NCI-H524 (cell line): ENCODE measurements at places on chromosomes 2 and 18.

DNA sequence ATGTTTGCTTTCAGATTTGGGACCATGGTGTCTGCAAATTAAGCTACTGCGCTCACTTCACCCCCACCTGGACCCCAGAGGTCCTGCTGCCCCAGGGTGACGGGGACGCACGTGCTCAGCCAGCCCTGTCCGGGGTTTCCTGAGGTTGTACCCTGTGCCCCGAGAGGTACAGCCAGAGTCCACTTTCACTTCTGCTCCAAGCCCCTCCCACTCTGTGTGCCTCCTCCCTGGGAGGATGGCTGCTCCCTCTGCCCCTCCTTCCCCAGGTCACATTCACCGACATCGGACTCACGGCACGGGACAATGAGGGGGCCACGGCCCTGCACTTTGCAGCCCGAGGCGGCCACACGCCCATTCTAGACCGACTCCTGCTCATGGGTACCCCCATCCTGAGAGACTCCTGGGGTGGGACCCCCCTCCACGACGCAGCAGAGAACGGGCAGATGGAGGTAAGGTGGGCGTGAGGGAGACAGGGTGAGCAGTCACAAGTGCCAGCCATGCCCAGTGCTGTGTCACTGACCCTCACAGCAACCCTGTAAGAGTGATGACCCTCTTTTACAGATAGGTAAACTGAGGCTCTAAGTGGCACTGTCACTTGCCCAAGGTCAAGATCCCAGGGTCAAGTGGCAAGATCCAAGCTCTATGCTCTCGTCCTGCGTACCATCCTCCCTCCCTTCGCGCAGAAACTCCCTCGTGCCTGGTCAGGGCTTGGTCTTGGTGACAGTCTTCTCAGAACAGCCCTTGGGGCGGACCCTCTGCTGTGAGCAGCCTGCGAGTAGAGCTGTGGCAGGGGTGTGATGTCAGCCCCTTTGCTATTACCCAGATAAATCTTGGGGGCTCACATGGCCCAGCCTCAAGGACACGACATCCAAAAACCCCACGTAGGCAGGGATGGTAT lies 7.6 kb downstream of the ESPNL start:
- no peak for DNase-seq

DNA sequence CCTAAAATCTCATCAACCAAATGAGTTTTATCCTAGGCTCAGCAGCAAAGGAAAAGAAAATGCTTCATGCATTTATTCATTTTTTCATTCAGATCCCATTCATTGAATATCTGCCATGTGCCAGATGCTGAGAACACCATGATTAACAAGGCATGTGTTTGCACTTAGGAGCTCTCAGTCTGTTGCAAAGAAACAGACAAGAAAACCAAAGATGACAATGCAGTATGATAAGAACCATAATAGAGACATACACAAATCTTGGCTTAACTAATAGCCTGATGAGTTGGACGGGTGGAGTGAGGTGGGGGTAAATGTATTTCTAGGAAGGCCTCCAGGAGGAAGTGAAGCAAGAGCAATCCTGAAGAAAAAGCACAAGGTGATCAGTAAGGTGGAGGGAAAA lies 177.8 kb upstream of the SCN7A start:
- no peak for DNase-seq

DNA sequence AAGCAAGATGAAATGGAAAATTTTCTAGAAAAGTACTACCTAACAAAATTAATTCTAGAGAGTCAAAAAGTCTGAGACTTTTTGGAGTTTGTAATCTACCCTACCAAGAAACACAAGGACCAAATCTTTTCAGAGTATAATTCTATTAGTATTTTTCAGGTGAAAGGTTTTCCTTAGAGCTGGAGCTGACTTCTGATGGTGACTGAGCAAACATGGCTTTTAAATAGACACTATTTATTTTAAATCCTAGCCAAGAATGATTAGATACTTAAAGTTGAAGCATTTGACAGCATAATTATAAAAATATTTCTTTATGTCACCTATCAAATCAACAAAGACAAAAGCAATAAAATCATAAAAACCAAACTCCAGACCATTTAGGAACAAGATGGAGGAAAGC lies 26.6 kb downstream of the ZC3H6 start:
- DNase-seq = no peak

GRCh38 chr2:85215448-85216401 lies 82.5 kb downstream of the TCF7L1 start:
- DNase-seq = no peak

DNA sequence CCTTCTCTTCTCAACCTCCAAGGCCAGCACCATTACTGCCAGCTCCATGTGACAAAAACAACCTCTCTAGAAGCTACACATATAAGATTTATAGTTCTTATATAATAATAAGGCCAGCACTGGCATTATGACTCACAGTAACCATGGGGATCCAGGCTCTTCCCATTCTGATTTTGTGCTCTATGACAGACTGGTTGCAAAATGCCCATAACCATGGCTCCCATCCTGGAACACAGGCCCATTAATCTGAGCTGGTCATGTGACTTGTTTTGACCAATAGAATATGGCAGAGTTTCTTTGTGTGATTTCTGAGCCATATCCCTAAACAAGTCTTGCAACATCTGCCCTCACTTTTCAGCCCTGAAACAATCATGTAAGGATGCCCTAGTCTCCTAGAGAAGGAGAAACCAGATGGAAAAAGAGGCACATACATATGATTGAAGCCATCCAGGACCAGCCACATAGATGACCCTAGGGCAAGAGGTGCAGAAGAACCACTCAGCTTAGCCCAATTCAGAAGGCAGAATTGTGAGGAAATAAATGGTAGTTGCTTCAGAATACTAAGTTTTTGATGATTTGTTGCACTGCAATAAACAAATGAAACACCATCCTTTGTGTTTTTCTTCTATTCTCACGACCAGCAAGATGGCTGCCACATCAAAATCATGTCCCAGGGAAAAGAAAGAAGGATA lies 173.9 kb downstream of the SUCLG1 start:
- DNase-seq = no peak

GRCh38 chr2:102551329-102552096 lies 67.8 kb upstream of the SLC9A2 start:
- DNase-seq = peak; percentile 20

- no peak for DNase-seq
These were observed 141.9 kb downstream of the LYPD6B start for GRCh38 chr2:149180226-149180875.

GRCh38 chr2:182020286-182021070 lies 34.8 kb downstream of the PPP1R1C start:
- no peak for DNase-seq

- peak; percentile 97 for DNase-seq
These were observed 286.8 kb downstream of the MYCN start for GRCh38 chr2:16226943-16227664.
